Activated naive CD8-positive, alpha-beta T cell treated with anti-CD3 and anti-CD28 coated beads, Interleukin-2, amount 10 ng/mL, durations not matched to agents 7 days and 5 days (primary cell): ENCODE measurements at places on chromosomes 2 and 18.

DNA sequence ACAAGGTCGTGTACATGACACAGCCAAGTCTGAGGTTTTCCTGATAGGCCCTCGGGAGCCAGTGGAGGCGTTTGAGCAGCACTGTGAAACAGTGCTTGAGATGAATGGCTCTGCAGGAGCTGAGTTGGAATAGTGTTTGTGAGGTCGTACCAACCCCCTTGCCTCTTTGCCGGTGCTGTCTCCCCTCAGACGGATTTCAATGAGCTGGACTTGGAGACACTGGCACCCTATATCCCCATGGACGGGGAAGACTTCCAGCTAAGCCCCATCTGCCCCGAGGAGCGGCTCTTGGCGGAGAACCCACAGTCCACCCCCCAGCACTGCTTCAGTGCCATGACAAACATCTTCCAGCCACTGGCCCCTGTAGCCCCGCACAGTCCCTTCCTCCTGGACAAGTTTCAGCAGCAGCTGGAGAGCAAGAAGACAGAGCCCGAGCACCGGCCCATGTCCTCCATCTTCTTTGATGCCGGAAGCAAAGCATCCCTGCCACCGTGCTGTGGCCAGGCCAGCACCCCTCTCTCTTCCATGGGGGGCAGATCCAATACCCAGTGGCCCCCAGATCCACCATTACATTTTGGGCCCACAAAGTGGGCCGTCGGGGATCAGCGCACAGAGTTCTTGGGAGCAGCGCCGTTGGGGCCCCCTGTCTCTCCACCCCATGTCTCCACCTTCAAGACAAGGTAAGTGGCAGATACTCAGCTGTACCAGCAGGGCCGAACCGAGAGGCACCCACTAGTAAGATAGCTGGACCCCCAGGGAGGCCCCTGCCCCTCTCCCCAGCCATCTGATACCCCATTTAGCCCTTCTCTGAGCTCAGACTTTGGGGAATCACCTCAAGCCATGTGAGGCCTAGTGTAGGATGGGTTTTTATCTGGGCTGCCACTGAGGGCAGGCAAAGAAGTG lies 83.1 kb downstream of the EPAS1 start:
- no peak for DNase-seq

DNA sequence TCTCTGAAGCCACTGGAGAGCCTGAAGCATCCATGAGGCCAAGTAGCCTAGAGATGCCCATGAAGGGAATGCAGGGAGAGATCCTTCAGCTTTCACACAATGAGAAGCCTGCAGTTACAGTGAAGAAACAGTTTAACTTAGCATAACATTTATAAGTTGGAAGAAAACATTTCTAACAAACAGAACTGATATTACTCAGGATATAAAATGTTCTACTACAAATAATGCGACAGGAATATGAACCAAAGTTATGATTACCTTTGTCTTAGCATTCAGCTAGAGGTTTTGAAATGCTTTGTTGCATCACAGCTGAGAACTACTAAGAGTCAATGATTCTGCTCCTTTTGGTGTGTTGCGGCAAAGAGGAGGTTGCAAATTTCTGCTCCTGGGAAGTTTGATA lies 6.9 kb upstream of the KYNU start:
- no peak for DNase-seq

- DNase-seq = no peak
Observed at GRCh38 chr2:61898810-61899209, 6.7 kb upstream of the COMMD1 start.

- peak; percentile 61 for DNase-seq
Observed at GRCh38 chr2:136025057-136025973, 39.9 kb upstream of the DARS1 start.

- DNase-seq = no peak
Observed at GRCh38 chr2:12006850-12007249, 260.4 kb downstream of the LPIN1 start.

- DNase-seq = no peak
Observed at GRCh38 chr2:237159006-237159911, 73.6 kb downstream of the COPS8 start.

- no peak for DNase-seq
Observed at GRCh38 chr2:98382086-98382485, 35.8 kb downstream of the CNGA3 start.

DNA sequence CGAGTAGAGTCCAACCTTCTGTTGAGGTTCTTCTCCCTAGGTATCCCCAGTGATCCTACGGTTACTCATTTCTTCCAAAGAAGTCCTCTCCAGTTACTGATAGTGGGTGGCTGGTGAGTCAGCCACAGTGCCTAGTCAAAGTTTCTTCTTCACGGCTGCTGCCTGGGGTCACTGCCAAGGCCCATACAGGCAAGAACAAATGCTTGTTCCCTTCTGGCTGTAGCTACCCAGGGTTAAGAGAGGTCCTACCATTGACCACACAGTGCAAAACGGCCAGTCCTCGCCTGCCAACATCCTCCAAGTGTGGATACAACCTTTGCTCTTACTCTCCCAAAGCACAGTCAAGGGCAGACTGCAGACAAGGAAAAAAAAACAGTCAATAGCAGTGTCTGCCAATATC lies 2.9 kb upstream of the PTPN4 start:
- DNase-seq = no peak

- no peak for DNase-seq
Observed at GRCh38 chr2:44285174-44285573, 9.9 kb downstream of the SLC3A1 start.

DNA sequence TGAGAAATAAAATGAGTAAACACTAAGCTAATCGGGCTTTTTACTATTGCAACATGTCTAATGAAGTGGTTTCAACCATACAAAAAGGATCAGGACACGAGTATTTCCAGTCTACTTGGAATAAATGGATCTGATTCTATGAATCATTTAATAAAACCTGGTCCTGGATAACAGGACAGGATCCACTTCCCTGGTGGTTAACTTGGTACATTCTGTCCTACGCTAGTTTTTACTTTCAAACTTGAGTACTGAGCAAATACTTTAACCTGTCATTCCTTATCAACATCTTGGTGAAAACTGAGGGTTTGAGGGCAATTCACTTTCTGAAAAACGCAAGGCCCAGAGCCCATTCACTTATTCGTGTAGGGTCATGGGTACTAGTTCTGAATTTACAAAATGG lies 33.5 kb downstream of the CHST10 start:
- no peak for DNase-seq

DNA sequence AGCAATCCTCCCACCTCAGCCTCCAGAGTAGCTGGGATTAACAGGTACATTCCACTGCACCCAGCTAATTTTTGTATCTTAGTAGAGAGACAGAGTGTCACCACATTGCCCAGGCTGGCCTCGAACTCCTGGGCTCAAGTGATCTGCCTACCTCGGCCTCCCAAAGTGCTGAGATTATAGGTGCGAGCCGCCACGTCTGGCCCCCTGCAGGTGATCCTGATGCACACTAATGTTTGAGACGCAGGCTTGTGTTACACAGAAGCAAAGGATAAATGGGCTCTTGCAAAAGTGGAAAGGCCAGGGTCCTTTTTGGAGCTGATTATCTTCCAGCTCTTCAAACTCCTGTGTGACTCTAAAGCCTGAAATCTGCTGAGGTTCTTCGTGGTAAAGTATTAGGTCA lies 84.2 kb downstream of the TGFA start:
- DNase-seq = no peak

- DNase-seq = no peak
Observed at GRCh38 chr2:9998916-9999654, 44.3 kb upstream of the KLF11 start.

DNA sequence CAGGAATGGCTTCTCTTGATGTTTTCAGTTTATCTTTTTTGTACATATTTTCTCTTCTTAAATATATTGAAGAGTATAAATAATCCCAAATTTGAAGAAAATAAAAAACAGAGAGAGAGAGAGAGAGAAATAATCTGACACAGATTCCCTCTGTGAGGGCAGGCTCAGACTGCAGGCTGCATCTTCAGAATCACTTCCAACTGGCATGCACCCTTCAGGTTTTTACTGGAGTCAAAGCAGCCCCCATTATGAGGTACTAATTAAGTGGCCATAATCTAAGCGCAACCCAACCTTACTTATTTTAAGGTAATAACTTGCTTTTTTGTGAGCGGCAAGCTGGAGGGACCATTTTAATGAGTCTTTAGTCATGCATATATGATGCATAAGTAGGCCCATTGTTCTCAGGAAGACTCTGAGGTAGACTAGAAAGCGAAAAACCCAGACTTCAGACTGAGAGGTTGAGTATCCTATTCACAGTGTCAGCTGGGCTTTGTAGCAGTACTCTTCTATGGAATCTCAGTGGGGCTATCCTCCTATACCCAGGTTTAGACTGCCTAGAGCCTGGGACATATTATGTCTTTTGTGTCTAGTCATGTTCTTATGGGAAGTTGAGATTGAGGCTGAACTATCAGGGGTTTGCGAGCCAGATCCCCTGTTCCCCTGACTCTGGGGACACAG lies 167.4 kb downstream of the SP3 start:
- no peak for DNase-seq

DNA sequence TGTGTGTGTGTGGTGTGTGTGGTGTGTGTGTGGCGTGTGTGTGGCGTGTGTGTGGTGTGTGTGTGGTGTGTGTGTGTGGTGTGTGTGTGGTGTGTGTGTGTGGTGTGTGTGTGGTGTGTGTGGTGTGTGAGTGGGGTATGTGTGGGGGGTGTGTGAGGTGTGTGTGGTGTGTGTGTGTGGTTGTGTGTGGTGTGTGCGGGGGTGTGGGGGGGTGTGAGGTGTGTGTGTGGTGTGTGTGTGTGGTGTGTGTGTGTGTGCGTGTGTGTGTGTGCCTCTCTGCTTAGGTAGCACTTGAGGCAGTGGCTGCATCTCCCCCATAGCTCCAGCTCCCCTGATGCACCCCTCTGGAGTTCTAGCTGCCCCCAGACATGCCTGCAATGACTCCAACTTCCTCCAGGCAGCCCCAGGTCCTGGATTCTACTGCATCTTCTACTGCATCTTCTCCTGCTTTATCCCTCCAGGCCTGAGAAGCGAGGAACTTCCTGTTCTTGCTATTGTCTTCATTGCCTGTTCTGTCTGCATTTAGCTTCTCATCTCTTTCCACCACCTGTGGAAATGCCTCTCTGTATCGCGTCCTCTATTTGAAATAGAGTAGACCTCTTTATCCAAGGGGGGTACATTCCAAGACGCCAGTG lies 22.2 kb upstream of the MLPH start:
- no peak for DNase-seq

DNA sequence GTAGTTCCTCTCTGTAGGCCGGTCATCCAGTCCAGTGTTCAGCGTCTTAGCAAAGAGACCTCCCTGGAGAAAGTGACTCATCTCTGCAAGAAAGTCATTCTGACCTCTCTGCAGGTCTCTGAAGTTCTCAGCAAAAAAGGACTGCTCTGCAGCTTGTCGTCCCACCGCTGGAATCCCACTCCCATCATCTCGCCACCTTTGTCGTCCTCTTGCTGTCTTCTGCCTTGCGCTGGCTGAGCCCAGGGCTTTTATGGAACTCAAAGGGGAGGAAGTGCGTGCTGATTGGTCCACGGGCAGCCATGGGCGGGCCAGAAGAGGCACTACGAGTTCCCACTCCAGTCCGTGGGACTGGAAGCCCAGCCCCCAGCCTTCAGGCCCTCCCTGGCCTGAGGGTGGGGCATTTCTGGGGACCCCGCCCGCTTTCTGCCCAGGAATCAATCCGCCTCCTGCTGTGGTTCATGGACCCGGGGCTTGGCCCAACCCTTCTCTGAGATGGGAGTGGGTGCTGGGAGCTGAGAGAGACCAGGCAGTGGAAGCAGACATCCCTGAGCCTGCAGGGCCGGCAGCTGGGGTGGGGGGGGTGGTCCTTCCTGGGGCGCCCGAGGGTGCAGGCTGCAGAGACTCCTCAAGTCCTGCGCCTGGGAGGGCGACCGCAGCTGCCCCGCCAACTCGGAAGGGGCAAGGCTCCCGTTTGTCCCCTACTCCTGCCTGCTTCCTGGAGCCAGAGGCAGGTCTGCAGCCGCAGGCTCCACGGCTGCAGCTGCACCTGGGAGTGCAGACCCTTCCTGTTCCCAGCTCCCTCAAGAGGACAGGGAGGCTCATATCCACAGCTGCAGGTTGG lies 660.7 kb upstream of the RAB6C start:
- no peak for DNase-seq

DNA sequence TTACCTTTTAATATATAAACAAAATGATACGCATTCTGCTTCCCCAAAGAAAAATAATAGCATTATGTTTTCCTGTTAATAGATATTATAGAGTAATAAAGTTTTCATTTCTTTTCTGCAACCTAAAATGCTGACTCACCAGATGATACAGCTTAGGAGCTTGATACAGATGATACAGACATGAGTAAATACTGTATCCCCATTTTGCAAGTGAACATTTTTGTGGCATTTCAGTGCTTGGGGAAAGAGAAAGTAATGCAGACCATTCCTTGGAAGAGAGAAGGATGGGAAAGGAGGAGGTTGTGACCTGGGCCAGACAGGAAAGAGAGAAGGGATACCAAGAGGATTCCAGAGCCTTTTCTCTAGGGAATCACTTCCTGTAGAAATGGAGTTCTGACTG lies 97.5 kb upstream of the FSHR start:
- no peak for DNase-seq

DNA sequence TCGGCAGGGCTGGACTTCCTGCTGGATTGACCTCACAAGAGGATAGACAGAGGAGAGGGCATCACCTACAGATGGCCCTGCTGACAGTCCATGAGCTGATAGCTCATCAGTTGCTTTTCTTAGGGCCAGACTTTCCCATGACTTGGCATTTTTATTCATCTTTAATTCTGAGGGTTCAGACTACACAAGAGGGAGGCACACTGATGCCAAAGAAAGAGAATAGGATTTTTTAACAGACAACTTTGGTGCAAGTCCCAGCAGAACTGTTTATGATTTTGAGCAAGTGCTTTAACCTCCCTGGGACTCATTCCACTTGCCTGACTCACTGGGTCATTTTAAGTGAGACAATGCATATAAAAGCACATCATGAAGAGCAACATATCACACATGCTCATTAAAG lies 299.2 kb downstream of the INSIG2 start:
- DNase-seq = no peak
